ENCODE measurements at places on chromosomes 11 and 22.

DNA sequence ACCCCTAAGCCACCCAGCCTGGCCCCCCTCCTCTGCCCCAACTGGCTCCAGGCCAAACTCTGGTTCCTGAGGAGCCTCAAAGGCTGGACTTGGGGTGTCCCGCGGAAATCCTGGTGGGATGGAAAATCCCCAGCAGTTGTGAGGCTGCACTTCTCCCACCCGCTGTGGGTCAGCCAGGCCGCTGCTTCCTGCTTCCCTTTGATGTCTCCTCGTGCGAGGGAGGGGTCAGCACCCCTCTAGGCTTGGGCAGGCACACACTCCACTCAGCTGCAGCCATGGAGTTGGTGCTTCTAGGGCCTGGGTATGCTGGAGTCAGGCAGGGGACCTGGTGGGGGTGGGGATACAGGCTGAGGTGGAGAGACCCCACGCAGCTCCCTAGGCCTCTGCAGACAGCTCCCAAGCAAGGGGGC is 12.0 kb downstream of the KCNQ1OT1 start:
- no peak for DNase-seq

GRCh38 chr11:45649544-45650165 is 15.8 kb downstream of the CHST1 start:
- DNase-seq, result no peak

DNA sequence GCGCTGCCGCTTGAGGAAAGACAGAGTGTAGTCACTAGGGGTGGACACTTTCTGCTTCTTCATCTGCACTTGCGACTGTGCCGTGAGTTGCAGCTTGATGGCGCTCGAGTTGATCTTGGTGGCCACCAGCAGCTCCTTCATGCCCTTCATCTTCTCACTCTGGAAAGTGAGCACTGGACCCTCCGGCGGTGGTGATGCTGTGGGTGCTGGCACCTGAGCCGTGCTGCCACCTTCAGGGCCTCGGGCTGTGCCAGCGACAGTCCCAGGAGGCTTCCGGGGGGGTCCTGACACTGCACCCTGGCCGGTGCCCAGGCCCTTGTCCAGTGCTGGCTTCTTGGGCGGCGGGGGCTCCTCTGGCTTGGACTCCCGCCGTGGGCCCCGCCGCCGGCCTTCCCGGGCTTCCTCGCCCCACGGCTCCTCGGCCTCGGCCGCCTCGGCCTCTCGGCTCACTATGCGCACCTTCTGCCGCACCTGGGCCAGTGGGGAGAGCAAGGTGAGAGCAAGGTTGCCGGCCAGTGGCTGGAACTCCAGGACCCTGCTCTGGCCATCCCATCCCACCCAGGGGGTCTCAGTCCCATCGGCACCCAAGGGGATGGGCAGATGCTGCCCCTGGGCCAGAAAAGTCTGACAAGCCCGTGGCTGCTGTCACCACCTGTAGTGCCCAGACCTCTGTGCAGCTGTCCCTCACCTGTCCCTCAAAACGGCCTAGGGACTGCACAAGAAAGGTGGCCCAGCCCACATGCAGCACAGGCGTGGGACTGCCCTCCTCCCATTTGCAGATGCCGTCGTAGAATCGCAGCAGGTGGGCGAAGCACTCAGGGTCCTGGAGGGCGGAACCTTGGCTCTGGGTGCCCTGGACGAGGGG is 1.6 kb upstream of the MAP4K2 start:
- no peak for DNase-seq

DNA sequence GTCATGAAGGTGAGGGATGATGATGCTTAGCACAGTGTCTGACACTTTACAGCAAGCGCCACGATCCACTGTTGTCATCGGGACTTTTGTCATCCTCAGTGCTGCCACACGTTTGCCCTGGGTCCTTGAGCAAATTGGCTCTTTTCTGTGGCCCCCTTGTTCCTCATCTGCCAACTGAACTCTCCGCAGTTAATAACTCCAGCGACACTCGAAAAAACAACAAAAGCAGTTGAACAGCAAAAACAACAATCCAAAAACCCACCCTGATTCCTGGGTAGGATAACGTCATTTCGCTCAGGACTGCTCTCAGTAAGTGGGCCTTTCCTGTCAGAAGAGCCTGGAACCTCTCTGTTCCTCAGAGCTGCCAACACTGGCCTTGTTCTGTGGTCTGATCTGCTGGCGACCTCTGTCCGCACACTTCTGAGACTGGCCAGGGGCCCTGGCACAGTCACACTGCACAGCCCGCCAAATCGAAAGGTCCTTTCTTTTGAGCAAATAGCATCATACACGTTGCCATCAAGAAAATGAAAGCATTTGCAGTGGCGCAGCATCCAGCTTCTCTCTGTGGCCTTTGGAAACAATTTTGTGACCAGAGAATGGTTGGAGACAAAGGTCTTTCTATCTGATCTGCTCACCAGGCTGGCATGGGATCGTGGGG is 79.9 kb upstream of the SYT13 start:
- no peak for DNase-seq

DNA sequence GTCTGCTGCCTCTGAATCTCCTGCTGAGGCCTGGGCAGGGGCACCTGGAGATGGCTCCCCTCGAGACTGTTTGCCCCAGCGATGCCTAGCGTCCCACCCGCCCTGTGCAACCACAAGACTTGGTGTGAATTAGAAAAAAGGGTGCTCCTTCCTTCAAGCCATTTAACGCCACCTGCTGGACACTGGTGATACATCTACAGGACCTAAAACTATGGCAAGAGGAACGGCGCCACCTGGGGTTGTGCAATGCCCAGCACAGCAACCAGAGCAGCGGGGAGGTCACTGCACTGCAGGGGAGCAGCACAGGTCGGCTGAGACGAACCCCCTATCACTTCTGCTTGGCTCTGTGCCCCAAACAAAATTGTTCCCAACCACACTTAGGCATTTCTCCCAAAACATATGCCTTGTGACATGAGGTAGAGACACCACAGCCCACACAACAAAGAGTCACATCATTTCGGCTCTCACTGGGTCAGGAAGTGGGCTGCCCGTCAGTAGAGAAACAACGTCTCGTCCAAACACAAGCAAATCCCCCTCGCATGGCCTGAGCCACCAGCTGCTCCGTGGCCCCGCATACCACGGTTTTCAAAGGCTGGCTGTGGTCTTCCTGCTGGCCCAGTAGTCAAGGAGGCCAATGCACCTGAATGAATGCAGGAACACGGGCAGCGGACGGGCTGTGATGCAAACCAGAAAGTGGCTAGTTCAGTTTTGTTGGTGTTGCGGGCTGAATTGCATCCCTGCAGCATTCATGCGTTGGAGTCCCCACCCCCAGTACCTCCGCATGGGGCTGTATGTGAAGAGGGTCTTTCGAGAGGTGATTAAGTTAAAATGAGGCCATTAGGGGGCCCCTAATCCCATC is 171.9 kb downstream of the SHANK2 start:
- peak; percentile 13 for DNase-seq

- no peak for DNase-seq
Observed at GRCh38 chr11:71976551-71976950, 22.2 kb upstream of the IL18BP start.

DNA sequence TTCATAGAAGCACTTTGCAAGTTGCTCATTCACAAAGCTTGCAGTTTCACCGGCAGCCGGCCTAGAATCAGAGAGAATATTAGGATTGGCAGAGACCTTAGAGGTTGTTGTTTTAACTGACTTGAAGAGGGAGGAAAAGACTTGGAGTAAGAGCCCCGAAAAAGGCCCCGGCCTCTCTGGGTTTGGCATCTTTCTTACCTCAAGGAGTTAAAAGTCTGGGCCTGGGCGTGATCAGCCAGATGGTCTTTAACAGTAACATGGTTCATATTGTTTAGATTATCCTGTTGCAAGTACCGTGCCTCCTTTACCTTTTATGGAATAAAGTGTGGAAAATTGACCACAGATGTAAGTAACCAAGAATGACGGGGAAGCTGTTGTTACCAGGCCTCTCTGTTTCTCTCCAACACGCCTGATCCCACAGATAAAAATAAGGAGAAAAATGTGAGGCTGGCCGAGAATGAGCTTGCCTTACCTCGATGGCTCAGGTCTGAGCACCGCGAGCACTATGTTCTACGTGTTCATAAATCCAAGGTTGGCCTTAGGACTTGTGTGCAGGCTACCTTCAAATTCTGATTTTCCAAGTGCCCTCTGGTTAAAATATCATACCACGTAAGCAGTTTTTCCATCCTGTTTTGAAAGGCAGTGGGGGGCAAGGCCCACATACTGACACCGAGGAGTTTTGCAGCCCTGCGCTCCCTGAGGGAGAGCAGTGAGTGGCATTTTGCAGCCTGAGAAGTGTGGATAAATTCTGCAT is 56.4 kb downstream of the PARVA start:
- DNase-seq, result no peak

GRCh38 chr11:44542372-44542771 is 23.1 kb upstream of the CD82 start:
- no peak for DNase-seq

- DNase-seq, result no peak
Observed at GRCh38 chr22:28002181-28002700, 83.2 kb upstream of the PITPNB start.

GRCh38 chr11:91081440-91082043 is 858.7 kb upstream of the CHORDC1 start:
- DNase-seq, result no peak

DNA sequence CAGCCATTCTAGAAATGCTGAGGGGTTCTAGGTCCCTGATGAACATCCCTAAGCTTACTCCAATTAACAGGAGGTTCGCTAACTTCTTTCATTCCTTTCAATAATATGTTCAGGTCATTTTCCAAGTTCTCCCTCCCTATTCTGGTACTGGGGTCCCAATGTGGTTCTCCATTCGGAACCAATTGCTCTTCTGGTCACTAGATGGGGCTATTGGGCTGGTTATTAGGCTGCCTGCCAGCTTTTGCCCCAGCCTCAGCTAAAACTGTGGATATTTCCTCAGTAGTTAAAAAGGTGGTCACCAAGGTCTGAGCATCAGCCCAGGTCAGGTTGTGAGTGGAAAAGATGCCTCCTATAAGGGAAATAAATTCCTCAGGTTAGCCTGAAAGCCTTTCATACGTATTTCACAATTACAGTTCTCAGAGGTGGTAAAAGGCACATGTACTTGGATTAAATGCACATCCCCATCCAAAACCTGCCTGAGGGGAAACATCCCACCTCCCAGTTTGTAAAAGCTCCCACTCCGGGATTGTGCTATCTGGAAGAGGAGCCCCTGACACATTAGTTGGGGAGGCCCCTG is 161.1 kb upstream of the CCDC179 start:
- no peak for DNase-seq

GRCh38 chr11:111733016-111733415 is 33.2 kb downstream of the PPP2R1B start:
- DNase-seq, result no peak

- DNase-seq, result no peak
Observed at GRCh38 chr11:97461044-97461880, 1071.4 kb downstream of the JRKL start.

DNA sequence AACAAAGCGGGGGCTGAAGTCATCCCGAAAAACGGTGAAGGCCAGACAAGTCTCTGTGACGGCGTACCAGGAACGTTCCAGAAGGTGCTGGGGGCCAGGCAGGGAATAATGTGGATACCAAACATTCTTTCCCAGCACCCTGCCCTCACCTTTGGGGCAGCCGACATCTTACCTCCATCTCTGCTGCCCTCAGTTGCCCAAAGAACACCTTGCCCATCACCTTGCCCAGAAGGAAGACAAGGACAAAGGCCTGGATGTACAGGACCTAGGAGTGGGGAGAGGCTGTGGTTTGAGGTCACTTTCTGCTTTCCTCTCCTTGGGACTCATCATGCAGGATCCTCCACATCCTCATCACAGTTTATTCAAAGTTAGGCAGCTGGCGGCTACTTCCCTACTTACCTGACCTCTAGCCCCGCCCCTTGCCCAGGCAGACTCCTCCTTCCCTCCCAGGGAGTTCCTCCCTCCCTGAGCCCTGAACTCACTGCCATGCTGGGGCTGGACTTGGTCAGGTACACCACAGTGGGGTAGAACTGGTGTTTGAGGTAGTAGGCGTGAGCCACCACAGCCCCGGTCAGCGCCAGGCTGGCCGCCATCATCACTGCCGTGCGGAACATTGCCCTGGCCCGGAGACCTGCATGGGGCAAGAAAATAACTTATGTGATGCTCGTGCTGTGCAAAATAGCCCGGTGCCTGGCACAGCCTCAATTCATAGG is 1.2 kb downstream of the SYVN1 start:
- DNase-seq, result peak; percentile 66

DNA sequence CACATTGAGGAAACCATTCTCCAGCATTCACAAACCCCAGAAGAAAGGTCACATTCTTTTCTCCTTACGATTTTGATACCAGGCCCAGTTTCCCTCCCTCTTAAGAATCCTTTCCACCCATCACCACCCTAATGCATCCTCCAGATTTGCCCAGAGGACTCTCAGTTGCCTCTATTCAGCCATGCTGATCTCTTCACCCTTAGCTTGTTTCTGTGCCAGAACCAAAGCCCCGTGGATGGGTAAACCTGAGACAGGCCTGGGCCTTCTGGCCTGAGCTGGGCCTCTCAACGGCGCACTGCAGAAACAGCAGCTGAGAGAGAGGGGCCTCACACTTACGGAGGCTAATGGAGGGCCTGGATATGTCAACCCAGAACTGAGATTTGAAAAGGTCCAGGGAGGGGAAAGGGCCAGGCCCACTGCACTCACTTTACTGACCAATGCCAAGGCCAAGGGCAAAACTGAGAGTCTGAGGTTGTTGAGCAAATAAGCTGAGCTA is 32.2 kb upstream of the OAF start:
- no peak for DNase-seq

GRCh38 chr22:38172832-38173640 is 8.6 kb downstream of the PLA2G6 start:
- no peak for DNase-seq

- no peak for DNase-seq
Observed at GRCh38 chr11:76978239-76978638, 56.0 kb upstream of the B3GNT6 start.

DNA sequence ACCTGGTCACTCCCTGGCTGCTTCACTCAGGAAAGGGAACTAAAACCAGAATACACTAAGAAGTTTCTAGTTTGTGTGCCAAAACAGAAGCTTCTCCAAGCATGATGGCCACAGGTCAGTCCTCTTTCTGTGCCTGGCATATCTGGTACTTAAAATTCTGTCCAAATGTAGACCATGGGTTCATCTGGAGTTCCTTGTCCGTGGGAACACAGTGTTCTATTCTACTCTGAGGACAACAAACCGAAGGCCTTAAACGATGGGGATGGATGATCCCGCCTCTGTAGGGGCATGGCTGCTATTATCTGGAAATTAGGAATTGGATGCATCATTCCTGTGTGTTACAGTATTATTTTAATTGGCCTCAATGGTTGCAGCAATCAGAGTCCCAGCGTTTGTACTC is 6.1 kb upstream of the DLAT start:
- no peak for DNase-seq

DNA sequence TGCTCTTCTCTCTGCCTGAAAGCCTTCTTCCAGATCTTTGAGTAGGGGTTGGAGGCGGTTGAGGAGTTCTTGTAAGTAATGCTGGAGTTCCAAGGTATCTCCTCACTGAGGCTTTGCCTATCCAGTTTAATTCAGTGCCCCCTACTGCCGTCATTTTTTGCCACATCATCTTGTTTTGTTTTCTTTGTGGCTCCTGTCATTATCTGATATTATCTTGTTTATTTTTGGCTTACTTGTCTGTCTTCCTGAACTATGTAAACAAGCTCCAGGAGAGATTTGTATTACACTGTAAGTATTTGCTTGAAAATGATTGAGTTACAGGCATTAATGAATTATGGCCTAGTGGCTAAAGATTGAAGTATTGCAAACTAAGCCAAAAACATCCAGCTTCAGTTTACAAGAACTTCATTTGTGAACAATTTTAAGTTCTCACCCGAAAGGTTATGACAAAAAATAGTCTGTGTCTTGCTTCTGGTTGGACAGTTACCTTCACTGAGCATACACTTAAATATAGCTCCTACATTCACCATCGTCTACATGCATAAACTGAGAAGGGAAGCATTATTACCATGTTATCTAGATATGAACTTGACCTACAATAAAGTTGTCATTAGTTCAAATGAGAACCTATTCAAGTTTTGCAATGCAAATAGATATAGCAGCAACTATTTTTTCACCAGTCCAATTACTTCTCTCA is 154.8 kb downstream of the ARHGAP42 start:
- no peak for DNase-seq
